Lower lobe of right lung (tissue), 2 donors: ENCODE measurements at places on chromosomes 3 and 15. TPM values are rescaled to one million over a fixed set of nuclear protein-coding genes. Genes with fewer than 3 reads are reported as not detected.

Gene FBXL22
- total RNA-seq = 1.4 TPM

Gene HDC
- 4.8 TPM for total RNA-seq

Gene GOLGA8J
- 0.59 TPM for total RNA-seq

Gene IQCH
- 2.3 TPM for total RNA-seq

Gene MNS1
- 2.3 TPM for total RNA-seq

Gene NAALADL2
- 9.8 TPM for total RNA-seq

Gene MUC13
- total RNA-seq = 0.18 TPM

Gene GASK1A
- total RNA-seq = 5.9 TPM

GRCh38 chr15:57599296-57599810 lies 7.6 kb downstream of the MYZAP start:
- no peaks in the 10 kb centered on the region for H3K36me3 ChIP-seq
- H3K4me1 ChIP-seq = peaks cover 22% of the 10 kb centered on the region
- no peak for DNase-seq
- H3K4me3 ChIP-seq = no peak overlapping the region
- peak overlapping the region; percentile 70 for H3K27ac ChIP-seq
- H3K27me3 ChIP-seq = no peaks in the 10 kb centered on the region

DNA sequence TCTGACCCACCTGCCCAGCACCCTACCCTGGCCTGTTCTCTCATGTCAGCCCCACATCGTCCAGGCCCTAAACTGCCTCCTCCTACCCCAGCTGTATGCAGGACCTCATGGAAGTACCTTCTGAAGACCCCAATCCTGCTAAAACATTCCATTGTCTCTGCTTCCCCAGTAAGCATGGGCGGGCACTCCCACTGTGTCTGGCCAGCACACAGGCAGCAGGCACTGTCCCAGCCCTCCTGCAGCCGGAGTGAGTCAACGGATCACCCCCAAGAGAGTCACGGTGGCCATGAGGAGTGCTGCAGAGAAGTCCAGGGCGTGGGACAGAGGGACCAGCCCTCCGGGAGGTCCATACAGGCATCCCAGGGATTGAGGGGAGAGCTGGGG lies 36.4 kb upstream of the SLCO2A1 start:
- H3K4me1 ChIP-seq = peaks cover 8% of the 10 kb centered on the region
- DNase-seq = no peak
- H3K4me3 ChIP-seq = no peak overlapping the region
- no peaks in the 10 kb centered on the region for H3K27me3 ChIP-seq

GRCh38 chr3:43857361-43858293 lies 166.9 kb downstream of the ABHD5 start:
- H3K27me3 ChIP-seq = peaks cover 26% of the 10 kb centered on the region
- DNase-seq = no peak
- H3K4me1 ChIP-seq = no peaks in the 10 kb centered on the region
- H3K4me3 ChIP-seq = no peak overlapping the region
- H3K36me3 ChIP-seq = no peaks in the 10 kb centered on the region

DNA sequence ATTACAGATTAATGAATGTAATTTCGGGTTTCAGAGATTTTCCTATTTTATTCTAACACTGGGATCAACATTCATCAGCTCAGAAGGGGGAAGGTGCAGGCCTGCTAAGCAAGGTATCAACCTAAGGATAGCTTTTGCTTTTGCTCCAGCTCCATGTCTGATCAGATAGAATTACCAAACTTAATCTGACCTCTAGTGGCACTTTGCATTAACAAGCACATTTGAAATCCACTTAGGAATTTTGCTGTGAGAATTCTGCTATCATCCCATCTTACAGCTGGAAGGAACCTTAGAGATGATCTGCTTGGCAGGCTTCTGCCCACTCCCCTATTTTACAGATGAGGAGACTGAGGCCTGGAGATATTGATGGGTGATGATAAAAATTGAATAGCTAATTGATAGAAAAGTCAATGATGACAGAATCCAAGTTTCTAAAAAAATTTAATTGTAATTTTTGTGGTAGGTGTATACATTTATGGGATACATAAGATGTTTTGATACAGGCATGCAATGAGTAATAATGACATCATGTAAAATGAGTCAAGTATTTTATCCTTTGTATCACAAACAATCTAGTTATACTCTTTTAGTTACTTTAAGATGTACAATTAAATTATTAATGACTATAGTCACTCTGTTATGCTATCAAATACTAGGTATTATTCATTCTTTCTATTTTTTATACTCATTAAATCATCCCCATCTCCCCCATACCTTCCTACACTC lies 209.2 kb upstream of the ZPLD1 start:
- no peak overlapping the region for H3K4me3 ChIP-seq
- no peak for DNase-seq
- no peak overlapping the region for H3K27ac ChIP-seq
- H3K36me3 ChIP-seq = no peaks in the 10 kb centered on the region
- H3K4me1 ChIP-seq = peaks cover 15% of the 10 kb centered on the region

DNA sequence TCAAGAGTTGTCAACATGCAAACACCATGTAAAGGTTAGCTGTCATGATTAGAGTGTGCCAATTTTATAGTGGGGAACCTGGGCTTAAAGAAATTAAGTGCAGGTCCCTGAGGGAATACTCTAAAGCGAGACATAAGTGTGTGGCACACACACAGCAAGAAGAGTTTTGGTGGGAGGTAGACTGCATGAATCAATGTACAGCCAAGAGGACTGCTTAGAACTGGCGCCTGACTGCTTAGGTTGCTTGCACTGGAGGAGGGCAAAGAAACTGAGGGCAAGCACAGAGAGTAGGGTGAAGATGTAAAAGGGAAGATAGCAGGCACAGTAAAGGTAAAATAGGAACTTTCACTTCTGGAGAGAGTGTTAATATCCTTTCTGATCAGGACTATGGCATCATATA lies 184.9 kb downstream of the SOX2 start:
- no peak for DNase-seq
- no peak overlapping the region for H3K4me3 ChIP-seq
- no peaks in the 10 kb centered on the region for H3K4me1 ChIP-seq
- no peaks in the 10 kb centered on the region for H3K36me3 ChIP-seq
- H3K27me3 ChIP-seq = no peaks in the 10 kb centered on the region

- no peaks in the 10 kb centered on the region for H3K36me3 ChIP-seq
- no peak overlapping the region for H3K27ac ChIP-seq
- H3K4me3 ChIP-seq = no peak overlapping the region
- no peaks in the 10 kb centered on the region for H3K27me3 ChIP-seq
- no peak for DNase-seq
Measured at GRCh38 chr3:77298417-77298816, 258.5 kb downstream of the ROBO2 start.

GRCh38 chr15:81497238-81497637 lies 123.2 kb upstream of the TMC3 start:
- no peak overlapping the region for H3K4me3 ChIP-seq
- H3K36me3 ChIP-seq = no peaks in the 10 kb centered on the region
- H3K4me1 ChIP-seq = no peaks in the 10 kb centered on the region

GRCh38 chr3:75863130-75863529 lies 77.8 kb upstream of the ZNF717 start:
- H3K4me3 ChIP-seq = no peak overlapping the region
- H3K36me3 ChIP-seq = no peaks in the 10 kb centered on the region
- DNase-seq = no peak
- no peaks in the 10 kb centered on the region for H3K4me1 ChIP-seq
- H3K27me3 ChIP-seq = no peaks in the 10 kb centered on the region

DNA sequence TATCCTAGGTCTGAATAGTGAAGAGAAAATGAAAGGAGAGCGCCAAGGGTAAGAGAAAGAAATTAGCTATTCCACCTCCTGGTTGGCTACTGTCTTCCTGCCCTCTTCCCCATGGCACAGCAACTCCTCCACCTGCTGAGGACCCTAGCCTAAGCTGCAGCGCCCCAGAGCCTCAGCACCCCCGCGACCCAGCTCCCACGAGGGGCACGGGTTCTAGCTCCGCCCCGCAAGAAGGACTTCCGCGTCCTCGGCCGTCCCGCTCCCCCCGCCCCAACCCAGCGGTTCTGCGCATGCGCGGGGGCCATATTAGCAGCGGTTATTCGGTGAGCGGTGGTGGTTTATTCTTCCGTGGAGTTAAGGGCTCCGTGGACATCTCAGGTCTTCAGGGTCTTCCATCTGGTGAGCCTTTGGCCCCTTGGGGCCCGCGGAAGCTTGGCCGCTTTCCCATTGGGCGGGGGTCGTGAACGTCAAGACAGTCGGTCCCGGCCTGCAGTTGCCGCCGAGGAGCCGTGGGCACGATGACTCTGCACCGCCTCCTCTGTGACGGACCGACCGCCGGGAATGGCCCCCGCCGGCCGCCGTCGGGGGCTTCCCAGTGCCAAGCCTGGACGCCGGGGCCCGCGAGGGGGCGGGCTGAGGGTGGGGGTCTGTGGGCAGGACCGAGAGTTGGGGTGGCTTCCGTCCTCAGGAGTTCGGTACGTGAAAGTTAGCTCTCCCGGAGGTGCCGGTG lies at the start of gene PSMA4:
Gene PSMA4 (plus strand): TSS at position 304 of the 730 bp plus-strand sequence. CDS start 1,484 bp downstream, outside the sequence.
- H3K4me1 ChIP-seq = peaks cover 25% of the 10 kb centered on the region
- H3K27me3 ChIP-seq = no peaks in the 10 kb centered on the region
- peaks cover 35% of the 10 kb centered on the region for H3K36me3 ChIP-seq
- peak within 1 kb of the TSS; percentile 93 for H3K27ac ChIP-seq
